ENCODE measurements at places on chromosomes 1 and 21.

DNA sequence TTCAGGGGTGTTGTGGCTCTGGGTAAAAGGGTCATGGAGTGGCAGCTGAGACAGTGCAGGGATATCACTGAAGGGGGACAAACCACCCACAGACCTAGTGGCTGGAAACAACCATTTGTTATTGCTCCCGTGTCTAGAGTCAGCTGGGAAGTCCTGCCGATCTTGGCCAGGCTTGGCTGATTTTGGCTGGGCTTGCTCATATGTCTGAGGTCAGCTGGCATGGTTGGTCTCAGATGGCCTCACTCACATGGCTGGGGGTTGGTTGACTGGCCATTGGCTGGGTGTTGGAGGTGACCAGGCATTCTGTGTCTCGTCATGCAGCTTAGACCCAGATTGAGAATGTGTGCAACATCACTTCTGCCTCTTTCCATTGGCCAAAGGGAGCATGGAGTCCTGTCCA, 203.8 kb upstream of the POU3F1 start:
- no peak for DNase-seq

DNA sequence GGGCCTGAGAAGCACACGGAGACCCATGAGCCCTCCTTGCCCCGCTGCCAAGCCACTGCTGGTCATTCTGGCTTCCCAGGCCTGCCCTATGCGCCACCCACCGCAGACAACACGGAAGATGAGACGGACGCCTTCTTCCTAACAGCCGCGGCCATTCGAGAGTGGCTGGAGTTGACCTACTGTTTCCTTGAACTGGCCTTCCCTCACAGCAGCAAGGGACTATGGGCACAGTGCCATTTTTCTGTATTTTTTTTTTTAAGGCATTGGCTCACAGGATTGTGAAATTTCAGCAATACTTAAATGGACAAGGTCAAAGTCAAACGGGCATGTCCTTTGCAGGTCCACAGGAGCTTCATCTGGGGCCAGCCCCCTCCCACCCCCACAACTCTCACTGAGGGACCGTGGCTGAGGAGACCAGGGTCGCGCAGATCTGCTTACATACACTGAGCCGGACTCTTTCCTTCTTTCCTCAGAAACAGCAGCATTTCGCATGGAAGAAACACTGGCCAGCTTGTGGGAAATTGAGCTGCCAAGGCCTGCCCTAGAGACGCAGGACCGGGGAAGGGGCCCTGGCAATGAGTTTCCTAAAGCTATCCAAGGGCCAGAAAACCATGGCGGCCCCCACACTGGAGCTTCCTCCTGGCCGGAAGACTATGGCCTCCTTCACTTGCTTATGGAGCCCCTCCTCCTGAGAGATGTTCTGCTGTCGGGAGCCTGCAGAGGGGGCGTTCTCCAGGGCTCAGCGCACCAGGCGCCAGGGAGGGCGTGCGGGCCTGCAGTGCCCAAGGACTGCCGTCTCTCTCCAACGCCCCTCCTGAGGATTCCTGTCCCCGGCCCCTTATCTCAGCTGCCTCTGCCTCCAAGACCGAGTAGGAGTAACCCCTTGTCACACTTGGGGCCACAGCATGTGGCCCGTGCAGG, 98.9 kb downstream of the PGBD5 start:
- no peak for DNase-seq

GRCh38 chr1:62476525-62477219, 39.8 kb downstream of the USP1 start:
- DNase-seq = no peak

DNA sequence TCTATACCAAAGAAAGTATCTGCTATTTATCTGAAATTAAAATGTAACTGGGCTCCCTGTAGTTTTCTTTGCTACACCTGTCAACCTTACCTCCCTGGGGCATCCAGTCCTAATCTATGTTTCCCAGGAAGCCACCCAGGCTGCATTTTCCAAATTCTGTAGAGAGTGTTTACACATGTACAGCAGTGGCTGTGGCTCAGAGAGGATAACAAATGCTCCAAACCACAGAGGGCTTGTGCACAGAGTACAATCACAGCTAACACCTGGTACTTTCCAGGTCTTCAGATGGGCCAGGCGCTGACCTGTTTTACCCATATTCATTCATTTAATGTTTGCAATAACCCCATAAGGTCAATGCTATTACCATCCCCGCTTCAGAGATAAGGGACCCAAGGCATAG, 146.5 kb upstream of the TNR start:
- no peak for DNase-seq

- no peak for DNase-seq
These were observed 82.5 kb downstream of the PRDM16 start for GRCh38 chr1:3151456-3151855.

GRCh38 chr1:69305621-69306020, 262.1 kb upstream of the LRRC7 start:
- no peak for DNase-seq
